AG04449 (cell line): ENCODE measurements at places on chromosomes 11 and 22.

DNA sequence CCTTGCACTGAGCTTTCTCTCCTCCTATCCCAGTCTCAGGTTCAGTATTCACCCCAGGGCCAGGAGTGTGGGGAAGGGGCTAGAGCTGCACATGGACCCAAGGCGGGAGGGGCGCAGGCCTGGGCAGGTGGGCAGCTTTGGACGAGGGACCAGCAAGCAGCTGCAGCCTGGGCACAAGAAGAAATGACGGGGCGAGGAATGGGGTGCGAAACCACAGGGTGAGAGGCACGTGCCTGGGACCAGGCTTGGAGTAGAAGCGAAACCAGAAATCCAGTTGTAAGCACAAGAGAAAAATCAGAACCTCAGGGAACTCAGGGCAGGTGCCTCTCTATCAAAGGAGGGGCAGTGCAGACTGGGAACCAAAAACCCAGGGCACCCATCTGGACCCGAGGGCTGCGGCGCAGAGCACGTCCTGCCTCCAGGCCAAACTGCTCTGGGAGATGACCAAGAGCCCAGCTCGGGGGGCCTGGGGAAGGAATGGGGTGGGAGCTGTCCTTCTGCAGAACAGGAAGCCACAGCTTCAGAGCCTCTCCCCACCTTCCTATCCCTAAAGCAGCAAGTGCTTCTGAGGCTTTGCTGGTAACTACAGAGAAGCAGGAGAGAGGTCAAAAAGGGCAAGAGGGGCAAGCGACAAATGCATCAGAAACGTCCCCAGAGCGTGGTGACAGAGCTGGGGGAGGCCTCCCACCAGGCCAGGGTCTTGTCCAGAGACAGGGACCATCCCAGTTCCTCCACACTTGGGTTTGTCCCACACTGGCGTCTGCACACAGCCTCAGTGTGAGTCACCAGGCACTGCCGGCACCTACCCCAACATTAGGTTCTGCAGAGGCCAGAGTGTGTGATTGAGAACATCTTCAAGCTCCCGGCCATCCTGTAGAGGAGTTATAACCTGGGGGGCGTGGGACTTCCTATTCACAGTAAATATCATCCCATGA is 18.3 kb upstream of the TMPRSS4 start:
- DNase-seq: no peak

- no peak for DNase-seq
Observed at GRCh38 chr11:106914409-106914808, 103.9 kb downstream of the GUCY1A2 start.

DNA sequence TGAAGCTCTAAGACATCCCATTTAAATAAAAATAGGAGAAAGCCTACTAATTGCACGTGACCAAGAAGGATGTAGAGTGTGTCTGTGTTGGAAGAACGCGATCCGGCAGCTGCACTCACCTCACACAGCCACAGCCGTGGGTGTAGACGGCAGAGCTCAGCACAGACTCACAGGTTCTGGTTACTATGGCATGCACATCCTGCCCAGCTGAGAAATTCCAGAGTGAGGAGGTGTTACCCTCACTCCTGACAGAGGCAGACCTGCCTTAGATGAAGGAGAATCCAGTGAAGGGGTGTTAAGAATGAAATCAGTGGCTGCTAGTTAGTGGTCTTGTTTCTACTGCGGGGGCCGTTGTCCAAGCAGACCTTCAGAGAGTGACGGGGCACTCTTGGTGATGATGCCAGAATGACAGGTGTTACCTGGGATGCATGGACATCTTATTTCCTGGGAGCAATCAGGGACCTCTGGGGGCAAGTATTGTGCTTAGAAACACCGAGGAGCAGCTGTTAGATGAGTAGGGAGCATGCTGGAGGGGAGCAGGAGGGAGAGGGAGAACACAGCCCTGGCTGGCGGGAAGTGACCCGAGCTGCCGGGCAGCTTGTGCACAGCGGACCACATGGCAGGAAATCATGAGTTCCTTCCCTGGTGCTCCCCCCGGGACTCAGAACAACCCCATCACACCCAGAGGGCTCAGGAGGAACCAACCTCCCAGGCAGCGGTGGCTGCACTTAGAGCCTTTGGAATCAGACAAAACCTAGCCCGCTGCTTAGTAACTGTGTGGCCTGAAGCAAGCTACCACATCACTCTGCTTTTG is 12.3 kb downstream of the KCNJ5 start:
- DNase-seq: no peak

DNA sequence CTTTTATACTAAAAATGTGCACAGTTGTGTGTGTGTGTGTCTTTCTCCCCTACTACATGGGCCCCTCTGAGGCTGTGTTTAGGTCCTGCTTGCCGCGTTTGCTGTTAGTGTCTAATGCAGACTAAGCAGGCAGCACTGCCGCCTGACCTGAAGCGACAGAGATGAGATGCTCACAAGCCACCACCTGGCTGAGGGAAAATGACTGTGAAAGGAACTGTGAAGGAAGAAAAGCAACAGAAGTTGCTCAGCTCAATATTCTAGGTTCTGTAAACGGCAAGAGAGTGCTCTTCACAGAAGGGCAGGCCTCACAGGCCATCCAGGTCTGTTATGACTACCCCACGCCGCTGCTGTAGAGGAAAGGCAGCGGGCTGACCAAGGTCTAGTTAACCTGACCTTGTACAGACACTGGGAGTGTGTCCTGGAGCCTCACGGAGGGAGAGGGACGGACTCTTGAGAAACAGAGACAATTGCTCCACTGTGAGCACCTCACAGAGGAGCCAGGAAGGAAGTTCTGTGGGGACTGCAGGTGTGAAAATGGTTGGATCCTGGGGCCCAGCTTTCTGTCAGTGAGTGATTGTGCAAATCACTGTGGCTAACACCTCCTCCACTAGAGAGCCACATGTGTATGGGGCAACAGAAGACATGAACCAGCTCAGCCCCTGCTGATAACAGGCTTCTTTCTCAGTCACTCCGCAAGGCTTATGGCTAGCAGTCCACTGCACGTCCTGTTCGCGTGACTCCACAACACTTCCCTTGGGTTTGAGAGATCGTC is 31.3 kb upstream of the YPEL1 start:
- DNase-seq: no peak

DNA sequence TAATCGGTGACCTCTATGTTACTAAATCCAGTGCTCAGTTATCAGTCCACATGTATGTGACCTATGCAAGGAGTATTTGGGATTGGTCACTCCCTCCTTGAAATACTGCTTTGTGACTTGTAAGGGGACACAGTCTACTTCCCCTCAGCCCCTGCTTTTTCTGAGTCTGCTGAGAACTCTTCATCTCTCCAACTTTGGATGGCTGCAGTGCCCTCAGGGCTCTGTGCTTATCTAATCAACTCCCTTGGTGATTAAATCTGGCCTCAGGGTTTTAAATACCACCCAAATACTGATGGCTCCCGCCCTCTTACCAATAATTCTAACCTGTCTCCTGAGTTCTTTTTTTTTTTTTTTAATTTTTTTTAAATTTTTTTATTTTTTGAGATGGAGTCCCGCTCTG is 40.2 kb downstream of the FAM118A start:
- DNase-seq: no peak

DNA sequence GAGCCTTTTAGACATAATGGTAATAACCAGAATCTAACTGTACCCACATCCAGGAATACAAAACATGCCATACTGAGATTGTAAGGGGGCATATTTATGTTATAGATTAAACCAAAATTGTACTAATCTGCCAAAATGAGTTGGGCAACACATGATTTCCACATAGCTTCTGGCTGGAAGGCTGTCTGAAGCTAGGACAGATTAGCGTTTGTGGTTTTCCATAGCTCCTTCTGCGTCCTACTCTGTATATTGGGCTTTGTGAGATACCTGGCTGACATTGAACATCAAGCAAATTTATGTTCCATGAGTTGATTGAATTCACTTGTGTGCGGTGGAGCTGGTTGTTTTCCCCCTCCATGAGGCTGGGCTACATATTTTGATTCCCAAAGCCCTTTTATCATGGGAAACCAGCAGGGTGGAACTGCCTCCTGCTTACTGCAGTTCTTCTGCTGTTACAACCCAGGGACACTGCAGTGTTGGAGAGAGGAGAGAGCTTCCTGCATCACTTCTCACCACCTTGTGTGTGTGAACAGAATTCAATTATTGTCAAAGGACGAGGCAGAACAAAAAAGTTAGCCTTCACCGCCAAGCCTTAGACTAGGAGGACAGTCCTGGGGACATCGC is 114.9 kb downstream of the C11orf91 start:
- DNase-seq: no peak

DNA sequence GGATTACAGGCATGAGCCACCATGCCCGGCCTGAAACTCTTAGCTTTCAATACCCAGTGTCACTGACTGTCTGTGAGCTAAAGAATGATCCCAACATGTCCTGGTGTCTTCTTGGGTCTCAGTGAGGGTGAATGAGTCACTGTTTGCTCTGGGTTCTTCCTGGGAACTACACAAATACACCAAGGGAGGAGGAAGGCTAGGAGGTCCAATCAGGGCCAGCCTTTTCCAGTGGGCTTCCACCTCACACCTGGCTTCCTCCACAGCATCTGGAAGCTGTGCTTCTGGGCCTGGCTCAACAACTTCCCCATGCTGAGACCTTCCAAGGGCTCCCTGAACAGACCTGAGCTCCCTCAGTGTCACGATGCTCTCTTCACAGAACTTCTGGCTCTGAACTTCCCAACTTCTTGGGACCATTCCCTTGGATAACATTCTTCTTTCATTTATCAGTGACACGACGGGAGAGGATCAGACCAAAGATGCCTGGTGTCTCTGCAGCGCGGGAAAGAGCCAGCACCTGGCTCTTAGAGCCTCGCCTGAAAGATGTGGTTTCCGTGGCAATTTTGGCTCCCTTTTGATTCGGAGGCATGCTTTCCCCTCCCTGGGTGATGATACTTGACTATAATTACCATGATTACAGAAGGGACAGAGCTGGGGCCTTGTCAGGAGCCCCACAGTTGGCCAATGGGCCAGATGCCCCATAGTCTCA is 22.3 kb upstream of the CHRM4 start:
- DNase-seq: no peak

DNA sequence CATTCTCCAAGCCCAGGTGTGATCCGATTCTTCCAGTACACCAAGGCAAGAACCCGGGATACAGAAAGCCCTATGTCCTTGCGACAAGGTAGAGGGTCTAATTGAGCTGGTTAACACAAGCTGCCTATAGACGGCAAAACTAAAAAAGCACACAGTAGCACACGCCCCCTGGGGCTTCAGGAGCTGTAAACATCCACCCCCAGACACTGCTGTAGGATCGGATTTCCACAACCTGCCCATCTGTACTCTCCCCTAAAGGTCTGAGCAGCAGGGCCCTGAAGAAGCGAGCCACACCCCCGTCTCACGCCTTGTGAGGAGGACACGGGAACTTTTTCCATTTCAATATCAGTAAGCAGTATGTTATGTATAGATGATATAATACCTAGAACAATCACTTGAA is 624.7 kb downstream of the BUD13 start:
- DNase-seq: no peak

GRCh38 chr11:19025481-19026406 is 34.8 kb downstream of the MRGPRX2 start:
- no peak for DNase-seq

GRCh38 chr22:50640857-50641647 is 13.1 kb upstream of the ARSA start:
- DNase-seq: no peak

- no peak for DNase-seq
Observed at GRCh38 chr22:28398981-28399380, 280.7 kb downstream of the TTC28 start.

GRCh38 chr11:36447514-36447913 is 62.6 kb downstream of the TRAF6 start:
- DNase-seq: peak; percentile 9

- no peak for DNase-seq
Observed at GRCh38 chr22:47121791-47122190, 359.3 kb downstream of the TBC1D22A start.

GRCh38 chr11:117096201-117096991 is 1.8 kb downstream of the SIK3 start:
- no peak for DNase-seq

DNA sequence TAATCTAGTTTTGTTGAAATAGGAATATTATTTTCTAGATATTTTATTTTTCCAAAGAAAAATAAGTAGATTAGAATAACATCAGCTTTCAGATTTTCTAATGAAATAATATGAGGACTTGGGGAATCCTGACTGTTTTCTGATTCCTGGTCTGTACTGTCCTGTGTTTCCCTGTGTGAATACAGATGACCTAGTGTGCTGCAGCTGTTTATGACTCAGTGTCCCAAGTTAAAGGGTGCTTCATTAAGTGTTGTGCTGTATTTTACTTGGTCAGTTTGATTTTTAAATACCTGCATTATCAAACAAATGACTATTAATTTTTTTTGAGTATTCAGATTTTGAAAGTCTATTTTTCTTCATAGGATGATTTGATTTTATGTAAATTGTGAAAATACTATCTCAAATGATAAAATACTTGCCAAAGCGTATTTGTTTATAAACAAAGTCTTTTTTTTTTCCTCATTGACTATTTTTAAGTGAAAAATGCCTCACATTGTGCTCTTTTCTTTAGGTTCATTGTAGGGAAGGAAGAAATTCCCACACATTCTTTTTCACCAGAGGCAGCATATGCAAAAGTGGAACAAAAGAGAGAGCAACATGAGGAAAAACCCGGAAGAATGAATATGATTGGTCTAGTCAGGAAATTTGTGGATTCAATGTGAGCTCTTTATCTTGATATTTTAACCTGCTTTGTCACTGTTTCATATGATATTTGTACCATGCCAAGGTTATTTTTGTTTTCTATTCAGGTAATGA is 264.2 kb downstream of the TMEM135 start:
- no peak for DNase-seq

- DNase-seq: peak; percentile 55
Observed at GRCh38 chr11:13207665-13208594, 69.7 kb upstream of the BMAL1 start.

GRCh38 chr22:47626428-47627390 is 864.3 kb downstream of the TBC1D22A start:
- no peak for DNase-seq

GRCh38 chr11:132024587-132025295 is 654.3 kb downstream of the NTM start:
- peak; percentile 63 for DNase-seq

- DNase-seq: no peak
Observed at GRCh38 chr11:27291954-27292636, 70.9 kb downstream of the CCDC34 start.

DNA sequence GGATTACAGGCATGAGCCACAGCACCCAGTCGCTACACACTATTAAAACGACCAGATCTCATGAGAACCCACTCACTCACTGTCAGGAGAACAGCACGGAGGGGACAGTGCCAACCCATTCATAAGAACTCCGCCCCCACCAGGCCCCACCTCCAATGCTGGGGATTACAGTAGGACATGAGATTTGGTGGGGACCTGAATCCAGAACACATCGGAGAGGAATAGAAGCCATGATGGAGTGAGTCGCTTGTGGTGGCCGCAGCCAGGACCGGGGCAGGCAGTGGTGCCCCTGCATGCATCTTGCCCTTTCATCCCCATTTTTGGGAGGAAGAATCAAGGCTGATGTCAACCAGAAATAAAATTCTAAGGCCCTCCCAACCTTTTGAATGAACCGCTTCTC is 8.7 kb downstream of the NADSYN1 start:
- no peak for DNase-seq

- no peak for DNase-seq
Observed at GRCh38 chr11:46367244-46367915, 14.1 kb upstream of the MDK start.
